ENCODE measurements at places on chromosomes 13 and 19.

- peak; percentile 9 for ATAC-seq
These were observed 3.8 kb downstream of the ZC3H4 start for GRCh38 chr19:47109541-47110375.

DNA sequence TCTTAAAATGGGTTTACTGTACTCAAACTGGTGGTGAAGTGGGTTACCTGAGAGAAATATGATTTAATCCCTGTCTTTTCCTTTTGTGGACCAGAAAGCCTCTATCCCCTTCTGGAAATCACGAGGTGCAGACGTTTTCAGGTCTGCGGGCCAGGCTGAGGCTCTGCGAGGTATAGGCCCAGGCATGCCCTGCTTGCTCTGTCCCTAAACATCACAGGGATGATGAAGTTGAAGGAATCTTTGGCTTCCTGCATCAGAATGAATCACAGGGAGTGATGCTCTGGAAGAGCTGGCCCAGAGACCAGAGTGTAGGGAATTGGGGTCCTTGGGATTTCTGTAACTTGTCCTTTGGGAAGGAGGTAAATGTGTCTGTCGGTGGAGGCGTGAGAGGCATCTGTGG, 18.4 kb upstream of the CHST8 start:
- ATAC-seq, result no peak

- no peak for ATAC-seq
These were observed 164.7 kb downstream of the MTUS2 start for GRCh38 chr13:28984825-28985224.

GRCh38 chr19:48874303-48875135, 2.3 kb downstream of the PPP1R15A start:
- peak; percentile 6 for ATAC-seq

- ATAC-seq, result no peak
These were observed 42.0 kb downstream of the CAPN12 start for GRCh38 chr19:38702278-38702677.

DNA sequence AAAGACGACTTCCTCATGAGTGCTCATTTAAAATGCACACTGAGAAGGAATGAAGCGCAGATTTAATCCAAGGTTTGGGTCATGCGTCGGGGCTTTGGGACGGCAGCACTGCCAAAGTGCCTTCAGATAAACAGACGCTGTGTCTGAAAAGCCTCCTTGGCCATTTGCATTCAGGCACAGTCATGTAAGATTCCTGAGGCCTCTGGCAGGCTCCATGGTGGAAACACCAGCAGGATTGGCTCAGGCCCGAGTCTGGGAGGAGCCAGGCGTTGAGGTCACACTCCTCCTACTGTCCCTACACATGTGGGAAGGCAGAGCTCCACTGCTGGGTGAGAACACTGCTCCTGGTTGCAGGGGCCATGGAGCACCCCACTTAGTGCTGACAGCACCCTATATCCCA, 113.3 kb upstream of the KL start:
- ATAC-seq, result no peak

- peak; percentile 31 for ATAC-seq
These were observed 7.1 kb upstream of the S1PR2 start for GRCh38 chr19:10238172-10238783.

GRCh38 chr13:106213028-106213757, 322.3 kb downstream of the EFNB2 start:
- ATAC-seq, result no peak

DNA sequence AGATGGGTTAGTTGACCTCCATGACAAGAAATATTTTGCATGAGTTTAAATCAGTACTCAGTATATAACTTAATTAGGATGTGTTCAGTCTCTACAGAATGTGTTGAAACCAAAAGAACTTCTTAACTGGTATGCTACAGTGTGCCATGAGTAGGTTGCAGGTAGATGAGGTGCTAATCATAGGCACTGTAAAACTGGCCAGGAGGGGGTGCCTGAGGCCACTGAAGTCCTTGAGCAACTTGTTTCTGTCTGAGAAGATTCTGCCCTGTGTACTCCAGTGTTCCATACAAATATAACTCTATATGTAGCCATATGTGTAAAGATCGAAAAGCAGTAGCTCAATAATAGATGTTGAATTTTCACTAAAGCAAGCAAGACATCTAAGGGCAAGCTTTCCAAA, 549.2 kb upstream of the KLF12 start:
- ATAC-seq, result no peak

GRCh38 chr13:43981091-43981490, 101.4 kb downstream of the LACC1 start:
- ATAC-seq, result no peak

DNA sequence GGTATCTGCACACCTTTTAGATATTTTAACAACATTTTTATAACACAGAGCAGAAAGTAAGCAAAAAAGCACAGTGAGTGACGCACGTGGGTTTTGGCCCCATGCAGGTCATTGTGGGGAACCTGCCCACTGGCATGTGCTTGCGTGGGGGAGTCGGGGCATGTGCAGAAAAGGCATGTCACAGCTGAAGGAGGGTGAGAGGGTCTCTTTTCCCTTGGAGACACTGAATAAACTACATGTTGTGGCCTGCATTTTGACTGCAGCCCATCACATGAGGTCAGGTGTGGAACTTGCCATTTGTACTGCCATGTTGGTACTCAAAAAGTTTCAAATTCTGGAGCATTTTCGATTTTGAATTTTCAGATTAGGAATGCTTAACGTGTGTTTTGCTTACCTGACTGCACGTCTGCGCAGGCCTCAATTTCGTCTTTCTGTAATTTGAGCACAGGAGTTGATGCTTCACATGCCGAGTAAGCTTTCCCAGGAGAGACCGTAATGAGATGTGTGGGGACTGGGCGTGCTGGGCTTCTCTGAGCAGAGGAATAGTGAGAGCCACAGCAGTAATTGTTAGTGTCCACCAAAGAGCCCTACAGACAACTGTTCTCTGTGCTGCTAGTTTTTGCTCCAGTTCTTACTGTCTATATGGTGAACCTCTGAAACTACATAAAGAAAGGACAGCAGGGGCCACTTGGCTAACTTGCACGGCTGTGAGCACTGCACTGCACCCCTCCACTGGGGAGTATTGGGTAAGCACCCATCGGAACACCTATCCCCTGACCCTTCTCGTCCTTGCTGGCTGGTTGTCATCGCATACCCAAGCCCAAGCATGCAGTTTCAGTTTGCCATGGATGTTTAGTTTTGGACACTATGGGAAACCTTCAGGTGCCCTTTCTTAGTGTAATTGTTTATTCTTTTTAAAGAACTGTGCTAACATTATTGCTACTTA, 72.9 kb upstream of the GPR183 start:
- ATAC-seq, result no peak
